ENCODE measurements at places on chromosomes 12 and 14. TPM values are rescaled to one million over a fixed set of nuclear protein-coding genes. Genes with fewer than 3 reads are reported as not detected.

DNA sequence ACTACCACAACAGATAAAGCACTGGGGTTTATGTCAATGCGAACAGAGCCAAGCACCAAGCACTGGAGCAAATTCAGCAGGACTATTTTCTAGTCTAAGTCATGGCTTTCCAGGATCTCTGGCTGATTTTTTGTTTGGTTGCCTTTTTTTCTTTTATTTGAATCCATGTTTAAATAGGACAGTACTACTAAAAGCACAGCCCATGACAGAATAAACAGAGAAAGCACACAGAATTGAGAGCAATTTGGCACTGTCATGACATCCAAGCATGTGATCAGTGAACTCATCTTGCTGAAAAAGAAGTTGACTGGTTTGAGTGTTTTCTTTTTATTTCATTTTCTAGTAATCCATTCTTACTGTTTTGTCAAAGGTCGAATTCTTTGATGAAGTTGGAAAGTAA lies 23.1 kb upstream of the RERG start:
- peaks cover 16% of the 10 kb centered on the region for H3K27me3 ChIP-seq
- H3K4me3 ChIP-seq = no peak overlapping the region
- H3K36me3 ChIP-seq = no peaks in the 10 kb centered on the region
- H3K4me1 ChIP-seq = no peaks in the 10 kb centered on the region
- DNase-seq = no peak
- no peak overlapping the region for H3K27ac ChIP-seq

DNA sequence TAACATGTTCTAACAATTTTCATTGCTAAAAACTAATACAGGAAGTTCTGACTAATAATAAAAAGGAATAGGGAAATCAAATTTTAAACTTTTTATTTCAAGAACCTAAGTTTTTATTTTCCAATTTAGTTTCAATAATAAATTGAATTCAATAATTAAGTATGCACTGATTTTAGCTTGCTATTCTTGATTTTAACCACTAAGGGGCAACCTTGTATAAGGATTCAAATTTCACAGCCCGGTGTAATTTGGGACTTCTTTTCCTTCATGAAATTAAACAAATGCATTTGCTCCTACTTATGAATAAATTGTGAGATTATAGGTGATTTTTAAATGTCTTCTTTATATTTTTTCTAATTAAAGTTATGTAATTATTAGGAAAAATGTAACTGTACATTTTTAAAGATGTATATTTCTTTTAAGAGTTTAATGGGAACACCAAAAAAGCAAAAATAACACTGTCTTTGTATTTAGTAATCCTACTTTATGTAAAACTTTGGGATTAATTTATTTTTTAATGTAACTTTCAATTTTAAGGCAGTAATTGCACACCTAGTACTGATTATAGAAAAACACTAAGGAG lies 241.4 kb upstream of the PDZRN4 start:
- H3K27ac ChIP-seq = no peak overlapping the region
- H3K4me1 ChIP-seq = no peaks in the 10 kb centered on the region
- DNase-seq = peak; percentile 2
- no peaks in the 10 kb centered on the region for H3K27me3 ChIP-seq

GRCh38 chr12:129579879-129580278 lies 323.9 kb downstream of the TMEM132D start:
- no peak overlapping the region for H3K27ac ChIP-seq
- H3K4me1 ChIP-seq = no peaks in the 10 kb centered on the region
- H3K36me3 ChIP-seq = no peaks in the 10 kb centered on the region

Gene SRGAP1
- not detected for total RNA-seq

DNA sequence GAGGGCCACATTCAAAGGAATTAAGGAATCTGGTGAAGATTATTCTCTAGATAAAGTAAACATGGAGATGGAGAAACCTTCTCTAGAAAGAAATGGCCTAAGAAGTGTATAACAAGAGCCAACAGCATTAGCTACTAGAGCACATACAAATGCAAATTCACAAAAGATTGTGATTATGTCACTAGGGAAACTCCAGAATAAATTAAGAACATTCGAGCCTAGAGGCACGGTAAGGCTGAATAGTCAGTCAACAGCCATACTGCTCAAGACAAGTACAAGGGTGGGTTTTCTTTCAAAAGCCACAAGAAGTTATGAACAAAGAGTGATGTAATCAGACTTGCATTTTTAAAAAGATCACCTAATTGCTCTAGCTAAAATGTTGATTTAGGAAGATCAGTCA lies 25.4 kb downstream of the PPP4R3A start:
- no peaks in the 10 kb centered on the region for H3K27me3 ChIP-seq
- H3K36me3 ChIP-seq = peaks cover 95% of the 10 kb centered on the region
- H3K4me1 ChIP-seq = peaks cover 20% of the 10 kb centered on the region
- no peak for DNase-seq
- H3K27ac ChIP-seq = peak overlapping the region; percentile 36
- H3K4me3 ChIP-seq = no peak overlapping the region

DNA sequence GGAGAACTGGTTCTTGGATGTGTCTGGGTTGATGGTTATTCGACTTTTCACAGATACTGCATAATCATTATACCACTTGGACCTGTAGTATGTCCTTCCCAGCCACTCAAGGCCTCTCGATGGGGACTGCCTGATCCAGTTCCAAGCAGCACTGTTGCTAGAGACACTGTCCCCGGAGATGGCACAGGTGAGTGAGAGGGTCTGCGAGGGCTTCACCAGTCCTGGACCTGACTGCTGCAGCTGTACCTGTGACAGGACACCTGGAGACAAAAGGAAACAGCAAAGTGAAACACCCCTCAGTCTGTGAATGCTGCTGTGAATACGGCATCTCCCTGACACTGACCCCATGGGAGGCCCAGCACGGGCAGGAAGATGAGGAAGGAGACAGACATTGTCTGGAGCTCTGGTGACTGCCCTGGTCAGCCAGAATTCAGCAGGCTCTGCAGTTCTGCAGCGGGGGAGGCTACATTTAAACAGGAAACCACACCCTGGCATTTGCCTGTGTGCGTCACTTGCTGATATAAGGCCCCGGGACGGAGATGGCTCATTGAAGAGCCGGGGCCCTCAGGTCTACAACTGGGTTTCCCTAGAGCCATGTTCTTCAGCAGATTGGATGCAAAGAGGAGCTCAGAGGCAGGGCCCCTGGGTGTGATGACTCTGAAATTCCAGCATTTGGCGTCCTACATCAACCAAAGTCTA lies 413.6 kb downstream of the TMEM121 start:
- no peak overlapping the region for H3K4me3 ChIP-seq
- H3K27ac ChIP-seq = no peak overlapping the region
- H3K4me1 ChIP-seq = peaks cover 14% of the 10 kb centered on the region
- no peaks in the 10 kb centered on the region for H3K36me3 ChIP-seq
- no peak for DNase-seq

Gene RERGL
- not detected for total RNA-seq

- DNase-seq = no peak
- H3K4me1 ChIP-seq = no peaks in the 10 kb centered on the region
- H3K27me3 ChIP-seq = peaks cover 2% of the 10 kb centered on the region
- H3K36me3 ChIP-seq = no peaks in the 10 kb centered on the region
- H3K4me3 ChIP-seq = no peak overlapping the region
- H3K27ac ChIP-seq = no peak overlapping the region
These were observed 57.9 kb upstream of the FICD start for GRCh38 chr12:108457006-108457733.

DNA sequence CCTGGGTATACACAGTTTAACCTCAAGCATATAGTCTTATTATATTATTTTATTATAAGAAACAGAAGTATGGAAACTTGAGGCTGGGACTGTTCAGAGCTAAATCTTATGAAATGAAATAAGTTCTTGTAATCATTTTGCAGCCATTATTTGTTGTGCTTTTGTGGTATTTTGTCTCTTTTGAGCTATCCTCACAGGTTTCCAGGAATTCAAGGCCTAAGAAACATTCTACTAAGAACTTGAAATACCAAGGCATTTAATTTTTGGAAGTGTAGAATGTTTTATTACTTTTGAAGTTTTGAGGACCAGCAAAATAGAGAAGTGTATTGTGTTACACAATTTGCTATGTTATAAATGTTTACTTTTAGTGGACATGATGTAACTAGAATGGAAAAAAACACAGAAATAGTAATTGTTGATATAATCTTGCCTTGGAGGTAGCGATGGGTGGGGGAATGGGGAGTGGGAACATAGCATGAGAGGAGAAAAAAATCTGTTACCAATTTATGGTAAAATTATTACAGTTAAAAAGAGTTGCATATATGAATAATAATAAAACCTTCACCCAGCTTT lies 81.7 kb downstream of the CRADD start:
- no peaks in the 10 kb centered on the region for H3K36me3 ChIP-seq
- H3K27me3 ChIP-seq = no peaks in the 10 kb centered on the region
- H3K27ac ChIP-seq = no peak overlapping the region
- DNase-seq = no peak
- peaks cover 10% of the 10 kb centered on the region for H3K4me1 ChIP-seq

- no peaks in the 10 kb centered on the region for H3K36me3 ChIP-seq
- DNase-seq = no peak
- peaks cover 40% of the 10 kb centered on the region for H3K27me3 ChIP-seq
- H3K27ac ChIP-seq = no peak within 1 kb of the TSS
- H3K4me3 ChIP-seq = no peak within 1 kb of the TSS
- peaks cover 9% of the 10 kb centered on the region for H3K4me1 ChIP-seq
These were observed at the start of gene OTX2 for GRCh38 chr14:56810147-56810719. TSS of gene OTX2 (minus strand) at chr14:56810479. CDS start at chr14:56805456, 5,023 bp downstream.

GRCh38 chr14:54002653-54003052 lies 46.0 kb upstream of the BMP4 start:
- no peak for DNase-seq
- no peak overlapping the region for H3K4me3 ChIP-seq

Gene SLC38A4
- total RNA-seq = not detected

GRCh38 chr12:113870035-113870434 lies 96.1 kb downstream of the RBM19 start:
- H3K27me3 ChIP-seq = no peaks in the 10 kb centered on the region
- no peak for DNase-seq
- H3K4me1 ChIP-seq = no peaks in the 10 kb centered on the region
- H3K4me3 ChIP-seq = no peak overlapping the region
- H3K36me3 ChIP-seq = peaks cover 13% of the 10 kb centered on the region

DNA sequence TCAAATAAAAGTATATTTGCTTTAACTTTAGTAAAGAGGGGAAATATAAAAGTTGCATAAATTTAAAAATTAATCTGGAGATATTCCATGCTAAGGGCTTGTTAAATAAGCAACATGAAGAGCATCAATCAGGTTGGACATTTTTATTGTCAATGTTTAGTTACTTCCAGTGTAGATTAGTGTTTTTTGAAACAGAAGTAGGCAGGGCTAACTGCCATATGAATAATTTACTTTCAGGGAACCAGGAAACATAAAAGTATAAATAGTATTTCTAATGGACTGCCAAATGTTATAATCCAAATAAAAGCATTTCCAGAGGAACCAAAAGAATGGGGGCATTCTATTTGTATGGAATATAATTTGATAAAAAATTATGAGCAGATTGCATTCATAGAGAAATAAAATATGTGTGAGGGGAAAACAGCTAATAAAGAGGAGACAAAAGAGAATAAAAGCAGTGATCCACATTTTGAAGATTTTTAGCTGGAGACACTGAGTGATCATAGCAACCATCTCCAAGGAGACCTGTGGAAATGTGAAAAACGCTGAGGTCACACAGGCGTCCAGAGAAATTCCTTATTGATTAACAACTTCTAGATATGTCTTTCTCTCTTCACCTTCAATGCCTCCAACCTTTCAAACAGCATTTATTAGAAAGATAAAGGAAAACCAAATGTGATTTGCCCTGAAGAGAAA lies 70.8 kb downstream of the SRGAP1 start:
- H3K4me3 ChIP-seq = no peak overlapping the region
- H3K27ac ChIP-seq = no peak overlapping the region

DNA sequence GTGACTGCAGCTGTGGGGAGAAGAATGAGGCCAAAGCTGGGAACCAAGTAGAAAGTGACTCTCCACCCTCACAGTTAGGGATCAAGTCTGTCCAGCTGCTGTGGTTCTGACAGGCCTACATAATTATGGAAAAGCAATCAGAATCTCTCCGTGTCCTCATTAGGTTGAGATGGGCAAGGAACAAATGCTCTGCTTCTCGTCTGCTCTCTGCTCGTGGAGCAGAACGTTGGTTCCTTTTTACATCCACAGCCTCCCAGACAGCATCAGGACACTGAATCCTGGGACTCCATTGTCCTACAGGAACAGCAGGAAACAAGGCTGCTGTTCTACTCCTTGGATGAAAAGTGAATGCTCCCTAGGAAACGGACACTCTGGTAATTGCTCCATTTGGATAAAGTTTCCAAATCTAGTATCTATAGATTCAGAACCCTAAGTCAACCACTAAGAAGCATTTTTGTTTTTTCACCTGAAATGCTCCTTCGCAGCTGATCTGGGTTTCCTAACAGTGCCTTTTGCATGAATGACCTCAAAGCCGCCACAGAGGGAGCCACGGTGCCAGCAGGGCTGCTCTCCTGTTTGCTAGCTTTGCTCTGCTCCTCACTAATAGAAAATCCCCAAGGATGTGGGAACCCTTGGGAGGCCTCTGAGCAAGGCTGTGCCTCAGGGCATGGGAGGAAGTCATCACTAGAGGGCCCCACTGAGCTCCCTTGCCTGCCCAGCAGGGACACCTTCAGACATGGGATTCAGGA lies 102.0 kb downstream of the EGLN3 start:
- H3K4me3 ChIP-seq = no peak overlapping the region
- no peaks in the 10 kb centered on the region for H3K4me1 ChIP-seq
- no peak overlapping the region for H3K27ac ChIP-seq
- H3K27me3 ChIP-seq = no peaks in the 10 kb centered on the region
- no peaks in the 10 kb centered on the region for H3K36me3 ChIP-seq
- DNase-seq = no peak

Gene DNAJC22
- total RNA-seq = not detected

GRCh38 chr12:6034596-6034995 lies 89.5 kb upstream of the ANO2 start:
- no peak overlapping the region for H3K27ac ChIP-seq
- H3K27me3 ChIP-seq = no peaks in the 10 kb centered on the region
- no peak overlapping the region for H3K4me3 ChIP-seq
- DNase-seq = no peak
- no peaks in the 10 kb centered on the region for H3K36me3 ChIP-seq

- H3K27ac ChIP-seq = no peak overlapping the region
- no peaks in the 10 kb centered on the region for H3K27me3 ChIP-seq
- H3K4me3 ChIP-seq = no peak overlapping the region
- no peaks in the 10 kb centered on the region for H3K36me3 ChIP-seq
- no peak for DNase-seq
- H3K4me1 ChIP-seq = no peaks in the 10 kb centered on the region
These were observed 174.5 kb upstream of the CNOT2 start for GRCh38 chr12:70068743-70069142.

DNA sequence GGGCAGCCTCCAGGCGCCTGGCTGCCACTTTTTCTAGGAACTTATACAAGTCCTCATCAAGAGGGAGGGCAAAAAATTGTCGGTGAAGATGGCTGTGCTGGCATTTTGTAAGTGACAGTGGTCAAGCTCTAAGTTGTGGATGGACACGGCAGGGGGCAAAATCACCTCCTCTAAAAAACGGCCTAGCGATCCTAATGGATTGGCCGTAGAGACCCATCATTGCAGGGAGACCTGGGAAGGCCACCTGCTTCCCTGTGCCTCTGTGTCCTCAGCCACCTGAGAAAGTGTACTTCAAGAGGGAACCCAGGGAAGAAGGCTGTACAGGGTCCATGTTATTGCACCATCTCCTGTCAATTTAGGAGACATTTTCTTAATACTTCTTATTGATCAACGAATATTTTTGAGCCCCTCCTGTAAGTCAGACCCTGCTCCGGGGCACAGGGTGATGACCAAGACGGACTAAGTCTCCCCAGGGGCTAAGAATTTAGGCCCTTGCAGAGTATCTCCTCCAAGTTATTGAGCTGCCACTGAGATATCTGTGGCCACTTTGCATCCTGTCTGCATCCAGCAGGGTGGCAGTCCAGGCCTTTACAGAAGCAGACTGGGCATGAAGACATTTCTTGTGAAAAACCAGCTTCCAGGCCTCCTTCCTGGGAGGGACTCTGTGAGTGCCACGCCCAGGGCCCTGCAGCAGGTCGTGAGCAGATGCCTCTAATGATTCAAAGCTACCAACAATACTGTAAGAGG lies 40.5 kb downstream of the PSMA6 start:
- peak overlapping the region; percentile 61 for H3K27ac ChIP-seq
- peak overlapping the region; percentile 45 for H3K4me3 ChIP-seq
- no peaks in the 10 kb centered on the region for H3K27me3 ChIP-seq
- peaks cover 22% of the 10 kb centered on the region for H3K4me1 ChIP-seq

Data from CD4-positive, CD25-positive, alpha-beta regulatory T cell (primary cell).